Stimulated activated CD4-positive, alpha-beta T cell treated with anti-CD3 and anti-CD28 coated beads, Interleukin-1b, Interleukin-23, amount 100 ng/mL, for 4 hours (primary cell): ENCODE measurements at places on chromosomes 4 and X.
A peak's percentile ranks its signal among the peaks of the same experiment; 100 is the strongest.

DNA sequence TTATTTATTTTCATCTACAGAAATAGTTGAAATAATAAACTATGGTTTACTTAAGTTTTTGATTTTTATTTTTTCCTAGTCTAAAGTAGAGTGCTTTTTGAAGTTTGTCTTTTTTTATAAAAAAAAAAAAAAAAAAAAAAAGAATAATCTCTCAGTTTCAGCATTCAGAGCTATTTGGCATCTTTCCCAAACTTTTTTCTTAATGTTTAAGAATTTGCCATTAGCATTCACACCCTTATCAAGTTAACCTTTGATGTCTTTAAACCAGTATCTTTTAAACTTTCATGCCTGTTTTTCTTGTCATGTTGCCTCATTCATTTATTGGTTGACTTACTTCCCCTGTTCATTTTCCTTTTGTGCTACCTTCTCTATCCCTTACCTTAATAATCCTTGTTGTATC, 60.9 kb upstream of the FHDC1 start:
- DNase-seq: no peak

DNA sequence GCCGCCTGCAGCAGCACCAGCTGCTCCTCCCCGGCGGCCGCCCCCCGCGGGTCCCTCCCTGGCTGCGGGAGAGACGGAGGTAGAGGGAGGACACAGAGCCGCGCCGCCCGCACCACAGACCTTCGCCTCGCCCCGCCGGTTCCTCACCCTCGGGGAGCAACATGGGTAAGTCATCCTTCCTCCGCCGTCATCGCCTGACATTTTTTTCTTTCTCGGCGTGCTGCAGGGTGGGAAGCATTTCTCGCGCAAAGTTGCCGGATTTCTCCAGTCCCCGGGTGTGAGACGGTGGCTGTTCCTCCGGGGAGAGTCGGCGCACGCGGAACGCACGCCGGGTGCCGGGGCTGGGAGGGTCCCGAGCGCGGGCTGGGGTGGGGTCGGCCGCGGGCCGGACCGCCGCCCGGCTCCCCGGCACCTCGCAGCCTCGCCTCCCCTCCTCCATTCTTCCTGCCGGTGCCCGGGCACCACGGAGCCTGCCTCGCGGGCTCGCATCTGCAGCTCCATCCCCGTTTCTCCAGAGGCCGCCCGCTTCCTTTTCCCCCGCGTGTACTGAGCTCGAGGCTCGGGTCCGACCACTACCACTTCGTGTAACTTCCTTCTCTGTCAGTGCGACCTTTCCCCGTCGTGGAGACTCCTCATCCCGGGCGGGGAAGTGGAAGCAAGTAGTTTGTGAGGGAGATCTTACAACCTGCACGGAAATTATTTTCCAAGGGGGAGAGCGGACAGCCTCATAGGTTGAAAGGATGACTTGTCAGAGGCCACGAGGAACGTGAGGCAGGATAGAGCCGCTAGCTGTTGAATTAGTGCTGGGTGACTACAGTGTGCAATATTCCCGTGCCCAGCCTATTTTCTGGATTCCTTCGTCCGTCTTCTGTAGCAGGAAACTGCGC, 464 bp downstream of the RAP1GDS1 start:
- DNase-seq: peak; percentile 26

DNA sequence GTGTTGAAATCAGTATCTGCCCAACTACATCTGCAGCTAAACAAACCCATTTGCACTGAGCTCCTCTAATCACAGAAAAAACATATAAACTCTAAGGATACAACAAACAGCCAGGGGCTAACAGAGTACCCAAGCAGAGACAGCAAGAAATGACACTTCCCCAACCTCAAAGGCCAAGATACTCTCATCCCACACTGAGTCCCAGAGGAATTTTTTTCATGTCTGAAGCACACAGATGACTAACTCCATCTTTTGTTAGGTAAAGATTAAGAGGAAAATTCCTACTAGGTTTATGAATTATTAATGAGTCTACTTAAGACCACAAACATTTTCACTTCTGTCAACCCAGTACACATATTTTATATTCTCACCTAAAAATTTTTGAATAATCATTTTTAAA, 31.6 kb downstream of the SEPSECS start:
- DNase-seq: no peak

DNA sequence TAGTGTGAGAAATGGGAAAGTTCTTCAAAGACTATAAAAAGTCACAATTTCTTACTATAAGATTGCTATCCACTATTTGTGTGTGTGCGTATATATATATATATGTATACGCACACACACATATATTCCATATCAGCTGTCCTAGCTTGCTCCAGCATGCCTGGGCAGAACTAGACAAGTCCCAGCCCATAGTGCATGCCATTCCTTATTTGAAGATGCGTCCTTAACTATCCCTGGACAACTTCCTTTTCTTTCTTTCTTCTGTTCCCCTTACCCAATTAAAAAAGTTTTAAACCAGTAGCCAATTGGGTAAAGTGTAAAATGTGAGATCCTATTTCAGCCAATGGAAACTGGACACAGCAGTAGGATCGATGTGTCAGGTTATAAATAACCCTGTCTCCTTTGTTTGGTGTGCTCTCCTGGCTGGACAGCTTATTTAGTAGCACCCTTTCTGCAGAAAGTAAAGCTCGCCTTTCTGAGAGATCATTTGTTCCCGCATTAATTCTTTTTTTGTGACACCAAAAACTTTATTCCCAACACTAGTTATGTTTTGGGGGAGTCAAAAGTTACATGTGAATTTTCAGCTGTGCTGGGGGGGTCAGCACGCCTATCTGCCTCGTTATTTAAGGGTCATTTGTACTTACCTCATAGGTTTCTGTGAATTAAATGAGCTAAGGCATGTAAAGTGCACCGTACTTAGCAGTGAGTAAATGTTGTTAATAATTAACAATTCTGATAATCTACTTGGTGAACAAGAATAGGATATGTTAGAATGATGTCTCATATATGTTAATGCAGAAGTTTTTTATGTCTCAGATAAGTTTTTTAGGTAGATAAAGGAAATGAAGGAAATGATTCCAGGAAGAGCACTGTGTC, 40.9 kb downstream of the KDM6A start:
- no peak for DNase-seq

GRCh38 chr4:3189459-3189858, 59.5 kb upstream of the MSANTD1 start:
- DNase-seq: no peak

DNA sequence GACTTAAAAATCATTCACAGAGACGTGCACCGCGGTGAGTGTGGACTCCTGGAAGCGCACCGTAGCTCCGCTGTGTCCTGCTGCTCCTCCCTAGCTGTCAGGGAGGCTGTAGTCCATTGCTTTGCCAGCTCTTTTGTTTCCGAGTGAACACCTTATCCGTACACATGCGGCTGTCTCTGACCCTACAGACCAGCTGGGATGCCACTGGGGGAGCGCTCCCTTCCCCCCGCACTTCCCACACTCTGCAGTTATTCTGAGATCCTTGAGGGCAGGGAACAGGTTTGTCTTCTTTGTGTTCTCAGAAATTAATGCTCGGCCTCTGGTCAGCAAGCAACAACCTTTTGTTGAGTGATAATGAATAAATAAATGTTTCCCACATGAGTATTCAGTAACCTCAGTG, 33.7 kb upstream of the MSANTD1 start:
- DNase-seq: no peak

DNA sequence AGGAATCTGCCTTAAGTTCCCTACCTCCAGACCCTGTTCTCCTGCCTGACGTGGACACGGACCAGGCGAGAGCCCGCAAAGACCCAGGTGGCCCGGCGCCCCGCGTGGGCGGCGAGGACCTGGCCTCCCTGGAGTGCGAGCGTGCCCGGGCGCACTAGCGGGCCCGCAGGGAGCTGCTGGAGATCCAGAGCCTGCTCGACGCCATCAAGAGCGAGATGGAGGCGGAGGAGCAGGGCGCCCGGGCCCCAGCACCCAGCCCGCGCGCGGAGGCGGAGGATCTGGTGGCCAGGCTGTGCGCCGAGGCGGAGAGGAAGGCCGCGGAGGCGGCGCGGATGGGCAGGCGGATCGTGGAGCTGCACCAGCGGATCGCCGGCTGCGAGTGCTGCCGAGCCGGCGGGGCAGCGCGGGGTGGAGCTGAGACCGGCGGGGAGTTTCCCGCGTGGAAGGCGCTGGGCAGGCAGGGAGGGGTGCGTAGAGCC, 18.2 kb downstream of the MRFAP1 start:
- peak; percentile 38 for DNase-seq

DNA sequence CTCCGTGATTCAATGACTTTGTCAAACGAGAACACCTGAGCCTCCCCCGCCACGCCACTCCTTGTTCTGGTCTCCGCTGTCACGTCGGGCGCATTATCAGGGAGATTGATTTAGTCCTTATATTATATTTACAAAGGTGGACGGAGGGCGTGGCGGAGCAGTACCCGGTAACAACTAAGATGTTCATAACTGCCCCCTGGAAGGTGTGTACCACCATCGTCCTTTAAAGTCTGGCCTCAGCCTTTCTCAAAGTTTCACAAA, 284.2 kb downstream of the PACRGL start:
- DNase-seq: no peak

DNA sequence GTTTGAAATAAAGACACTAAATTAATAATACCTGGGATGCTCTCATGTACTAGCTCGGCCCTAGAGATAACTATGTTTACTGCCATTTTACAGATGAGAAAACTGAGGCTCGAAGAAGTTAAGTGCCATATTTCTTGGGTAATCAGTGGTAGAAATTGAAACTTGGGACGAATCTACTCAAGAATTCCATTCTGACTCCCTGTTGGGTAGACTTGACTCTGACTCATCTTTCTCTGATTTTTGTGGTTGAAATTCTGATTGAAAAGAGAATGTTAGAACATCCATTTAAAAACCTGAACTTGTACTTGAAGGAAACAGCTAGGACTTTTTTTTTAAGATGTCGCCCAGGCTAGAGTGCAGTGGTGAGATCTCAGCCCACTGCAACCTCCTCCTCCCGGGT, 50.1 kb upstream of the NSUN7 start:
- DNase-seq: no peak

DNA sequence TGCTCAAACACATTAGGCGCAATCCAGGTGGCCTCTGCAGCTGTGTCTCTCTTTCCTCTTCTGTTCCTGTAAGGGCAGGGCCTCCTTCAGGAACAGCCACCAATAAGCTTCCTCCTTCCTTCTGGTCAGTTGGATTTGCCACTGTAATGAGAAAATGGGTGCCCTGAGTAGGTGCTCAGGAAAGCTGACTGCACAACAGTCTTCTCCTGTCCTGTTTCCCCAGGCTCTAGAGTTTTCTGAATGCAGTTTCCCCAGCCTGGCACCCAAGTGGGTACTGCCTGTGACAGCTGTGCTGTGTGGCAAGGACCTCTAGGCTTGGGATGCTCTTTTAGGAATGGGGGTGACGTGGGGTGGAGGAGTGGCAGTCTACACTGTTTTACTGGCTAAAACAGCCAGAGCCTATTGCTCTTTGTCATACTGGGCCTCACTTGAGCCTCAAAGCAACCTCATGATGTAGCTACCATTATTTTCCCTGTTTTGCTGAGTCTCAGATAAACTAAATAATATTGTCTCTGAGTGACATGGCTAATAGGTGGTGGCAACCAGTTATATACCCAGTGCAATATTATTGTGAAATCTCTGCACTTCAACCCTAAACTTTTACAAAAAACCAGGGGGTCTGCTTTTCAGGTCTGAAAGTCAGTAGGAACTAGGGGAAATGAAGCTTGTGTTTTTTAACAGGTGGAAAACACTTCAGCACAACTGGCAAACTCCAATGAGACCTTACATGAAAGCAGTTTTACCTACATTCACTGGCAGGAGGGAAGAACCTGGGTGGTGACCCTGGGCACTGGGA, 1.2 kb downstream of the CXCL2 start:
- no peak for DNase-seq

DNA sequence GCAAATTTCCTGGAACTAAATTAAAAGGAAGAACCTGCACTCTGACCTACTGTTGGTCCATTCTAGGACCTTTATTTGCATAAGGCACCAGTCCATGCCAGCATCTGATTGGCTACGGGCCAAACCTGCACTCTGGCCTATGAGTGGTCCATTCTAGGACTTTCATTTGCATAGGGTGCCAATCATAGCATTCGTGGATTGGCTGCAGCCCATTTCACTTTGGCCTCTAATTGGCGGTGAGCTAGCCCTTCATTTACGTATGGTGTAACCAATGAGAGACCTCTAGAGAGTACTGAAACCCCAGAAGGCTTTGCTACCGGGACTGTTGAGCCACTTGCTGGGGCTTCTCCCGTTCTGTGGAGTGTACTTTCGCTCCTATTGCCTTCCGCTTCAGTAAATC, 6.1 kb upstream of the RNF175 start:
- DNase-seq: no peak

DNA sequence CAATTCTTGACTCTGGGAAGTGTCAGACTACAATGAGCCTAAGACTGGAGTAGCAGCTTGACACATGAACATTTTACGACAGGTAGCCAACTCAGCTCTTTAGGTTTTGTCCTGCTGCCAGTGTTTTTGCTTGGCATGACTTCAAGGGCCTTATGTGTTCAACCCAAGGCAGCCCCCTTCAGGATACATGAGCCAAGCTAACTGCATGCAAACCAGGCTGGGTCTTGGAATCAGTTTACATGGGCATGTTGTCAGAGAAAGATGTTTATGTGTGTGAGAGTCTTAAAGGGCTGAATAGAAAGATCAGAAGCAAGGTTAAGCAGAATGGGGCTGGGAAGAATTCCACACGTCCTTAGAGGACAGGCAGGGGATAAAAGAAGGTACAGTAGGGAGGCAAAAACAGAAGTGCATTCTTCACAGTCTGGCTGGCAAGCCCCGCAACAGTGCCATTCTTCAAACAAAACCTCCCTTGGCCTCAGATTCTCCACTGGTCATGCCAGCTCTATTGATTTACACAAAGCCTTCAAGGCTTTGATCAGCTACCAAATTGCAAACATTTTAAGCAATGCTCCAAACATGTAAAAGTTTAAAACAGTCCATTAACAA, 97.3 kb downstream of the NKX6-1 start:
- DNase-seq: no peak

DNA sequence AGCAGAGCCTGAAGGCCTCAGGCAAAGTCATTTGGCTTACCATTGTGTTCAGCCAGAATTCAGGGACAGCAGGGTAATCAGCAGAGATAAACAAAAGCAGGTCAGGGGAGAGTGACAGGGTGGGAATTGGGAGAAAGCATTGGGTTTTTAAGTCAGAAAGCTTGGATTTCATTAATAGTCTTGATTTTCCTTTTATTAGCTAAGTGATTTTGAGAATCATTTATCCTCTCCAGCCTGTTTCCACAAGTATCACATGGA, 410.1 kb downstream of the HNRNPD start:
- DNase-seq: no peak

GRCh38 chr4:138259824-138260223, 17.7 kb upstream of the SLC7A11 start:
- no peak for DNase-seq

DNA sequence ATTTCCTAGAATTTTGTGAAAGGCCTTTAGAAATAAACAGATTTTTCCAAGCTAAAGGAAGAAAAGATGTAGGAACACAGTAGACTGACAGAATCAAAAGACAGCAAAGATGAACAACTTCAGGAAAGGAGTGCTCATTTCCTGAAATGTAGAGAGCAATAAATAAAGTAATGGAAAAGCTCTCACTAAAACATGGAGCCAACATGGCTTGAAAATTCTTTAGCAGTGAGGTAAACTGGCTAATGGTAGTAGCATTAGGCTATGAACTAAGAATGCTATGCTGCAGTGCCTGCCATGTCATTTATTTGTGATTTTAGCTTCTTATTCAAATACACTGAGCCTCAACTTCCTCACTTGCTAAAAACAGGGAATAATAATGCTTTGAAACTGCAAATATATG, 108.7 kb downstream of the IQCM start:
- no peak for DNase-seq
